H7 (cell line): ENCODE measurements at places on chromosomes 11 and 22. TPM values are rescaled to one million over a fixed set of nuclear protein-coding genes. Genes with fewer than 3 reads are reported as not detected.

Gene NAALAD2
- total RNA-seq: 4.0 and 6.7 TPM in 2 replicates

DNA sequence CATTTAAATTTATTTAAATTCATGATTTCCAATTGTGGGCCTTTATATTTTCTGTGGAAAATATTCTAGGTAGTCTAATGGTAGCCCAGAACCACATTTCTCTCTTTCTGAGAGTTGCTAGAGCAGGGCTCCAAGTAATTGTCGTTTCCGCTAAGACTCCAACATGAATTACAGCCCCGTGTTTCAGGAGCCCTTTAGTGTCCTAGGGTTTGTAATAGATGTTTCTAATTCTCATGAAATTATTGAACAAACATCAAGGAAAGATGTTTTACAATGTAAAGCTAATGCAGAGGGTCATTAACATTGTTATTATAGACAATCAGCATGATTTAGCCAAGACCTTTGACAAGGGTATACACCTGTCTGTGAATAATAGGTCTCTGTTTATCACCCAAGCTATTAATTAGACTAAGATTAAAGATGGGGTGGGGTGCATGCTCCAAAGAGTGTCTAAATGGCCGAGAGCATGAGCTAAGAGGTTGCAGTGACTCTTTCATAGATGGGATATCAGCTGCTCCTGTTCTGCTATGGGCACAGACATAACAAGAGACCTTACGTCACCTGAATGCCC, 81.8 kb upstream of the NTM start:
- no peak for DNase-seq

- DNase-seq: no peak
These were observed 815 bp upstream of the MS4A6A start for GRCh38 chr11:60183591-60184205.

GRCh38 chr11:45984192-45984591, 61.7 kb downstream of the LARGE2 start:
- DNase-seq: no peak

GRCh38 chr11:102121329-102121728, 11.1 kb downstream of the YAP1 start:
- no peak for DNase-seq

- DNase-seq: peak; percentile 68
These were observed at the start of gene BCO2 for GRCh38 chr11:112174789-112175598. BCO2 (plus strand) TSS chr11:112175512; CDS start chr11:112175602, 90 bp downstream.

Gene OR5B21
- not detected in 2 replicates for total RNA-seq

DNA sequence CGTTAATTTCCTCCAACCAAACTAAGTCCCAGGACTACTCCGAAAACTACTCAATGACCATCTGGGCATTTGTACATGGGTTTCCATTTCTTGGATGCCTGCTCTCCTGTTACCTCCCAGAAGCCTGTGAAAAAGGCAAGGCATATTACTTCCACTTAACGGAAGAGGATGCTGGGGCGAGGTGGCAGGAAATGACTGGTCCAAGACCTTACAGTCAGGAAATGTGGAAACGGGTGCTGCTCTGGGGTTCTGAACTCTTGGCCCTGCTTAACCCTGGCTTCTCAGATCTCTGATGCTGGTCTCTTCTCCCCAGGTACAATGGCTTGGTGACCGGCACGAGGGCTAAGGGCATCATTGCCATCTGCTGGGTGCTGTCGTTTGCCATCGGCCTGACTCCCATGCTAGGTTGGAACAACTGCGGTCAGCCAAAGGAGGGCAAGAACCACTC, 12.9 kb downstream of the ADORA2A start:
- no peak for DNase-seq

GRCh38 chr22:16847271-16847670, 22.1 kb upstream of the XKR3 start:
- DNase-seq: no peak

DNA sequence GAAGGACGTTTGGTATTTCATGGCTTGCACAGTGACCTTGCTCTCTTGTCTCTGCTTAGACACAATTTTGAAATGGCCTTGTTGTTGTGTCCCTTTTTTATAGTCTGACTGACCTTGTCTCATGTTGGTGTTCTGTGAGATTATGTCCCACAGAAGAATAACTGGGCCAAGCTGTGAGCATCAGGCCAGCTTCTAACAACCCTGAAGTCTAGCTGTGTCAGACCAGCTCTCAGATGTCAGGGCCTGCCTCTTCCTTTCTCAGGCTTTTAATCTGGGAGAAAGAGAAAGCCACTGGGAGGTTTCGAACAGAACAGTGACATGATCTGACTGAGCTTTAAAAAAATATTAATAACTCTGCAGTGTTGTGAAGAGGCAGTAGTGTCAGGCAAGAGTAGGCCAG, 2.0 kb upstream of the UEVLD start:
- DNase-seq: no peak

- peak; percentile 63 for DNase-seq
These were observed 8.1 kb downstream of the EHD1 start for GRCh38 chr11:64870176-64870892.

DNA sequence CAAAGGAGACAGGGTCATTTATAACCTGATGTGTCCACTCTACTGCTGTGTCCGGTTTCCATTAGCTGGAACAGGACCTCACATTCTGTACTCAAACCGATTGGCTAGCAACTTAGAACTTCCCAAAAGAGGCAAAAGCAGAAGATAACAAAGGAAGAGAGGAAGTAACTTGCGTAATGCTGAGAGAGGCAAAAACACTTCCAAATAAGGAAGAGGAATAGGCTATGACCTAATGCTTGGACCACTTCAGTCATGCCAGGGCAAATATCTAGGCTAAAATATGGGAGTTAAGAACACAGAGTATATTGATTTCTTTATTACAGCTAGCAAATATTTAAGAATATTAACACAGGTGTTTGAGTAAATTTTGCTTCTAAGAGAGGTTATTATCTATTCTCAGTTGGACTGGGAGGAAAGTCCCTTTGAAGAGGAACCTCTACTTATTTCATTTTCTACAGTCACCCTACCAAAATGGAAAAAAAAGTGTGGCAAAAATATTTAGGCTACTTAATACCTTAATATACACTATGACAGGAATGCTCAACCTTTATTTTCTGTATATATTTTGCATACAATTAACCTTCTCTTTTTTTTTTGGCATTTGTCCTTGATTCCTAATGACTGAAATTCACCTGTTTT, 499.8 kb upstream of the CHORDC1 start:
- no peak for DNase-seq
